ENCODE measurements at places on chromosomes 5 and 9.

DNA sequence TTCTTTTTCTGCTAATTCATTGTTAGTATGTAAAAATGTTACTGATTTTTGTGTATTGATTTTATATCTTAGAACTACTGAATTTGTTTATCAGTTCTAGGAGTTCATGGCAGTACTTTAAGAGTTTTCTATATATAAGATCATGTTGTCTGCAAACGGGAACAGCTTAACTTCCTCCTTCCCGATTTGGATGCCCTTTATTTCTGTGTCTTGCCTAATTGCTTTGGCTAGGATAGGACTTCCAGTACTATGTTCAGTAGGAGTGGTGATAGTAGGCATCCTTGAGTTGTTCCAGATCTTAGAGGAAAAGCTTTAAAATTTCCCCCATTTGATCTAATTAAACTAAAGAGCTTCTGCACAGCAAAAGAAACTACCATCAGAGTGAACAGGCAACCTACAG is 20.1 kb downstream of the RCL1 start:
- DNase-seq = no peak

GRCh38 chr5:110956280-110956912 is 115.1 kb upstream of the TSLP start:
- no peak for DNase-seq

DNA sequence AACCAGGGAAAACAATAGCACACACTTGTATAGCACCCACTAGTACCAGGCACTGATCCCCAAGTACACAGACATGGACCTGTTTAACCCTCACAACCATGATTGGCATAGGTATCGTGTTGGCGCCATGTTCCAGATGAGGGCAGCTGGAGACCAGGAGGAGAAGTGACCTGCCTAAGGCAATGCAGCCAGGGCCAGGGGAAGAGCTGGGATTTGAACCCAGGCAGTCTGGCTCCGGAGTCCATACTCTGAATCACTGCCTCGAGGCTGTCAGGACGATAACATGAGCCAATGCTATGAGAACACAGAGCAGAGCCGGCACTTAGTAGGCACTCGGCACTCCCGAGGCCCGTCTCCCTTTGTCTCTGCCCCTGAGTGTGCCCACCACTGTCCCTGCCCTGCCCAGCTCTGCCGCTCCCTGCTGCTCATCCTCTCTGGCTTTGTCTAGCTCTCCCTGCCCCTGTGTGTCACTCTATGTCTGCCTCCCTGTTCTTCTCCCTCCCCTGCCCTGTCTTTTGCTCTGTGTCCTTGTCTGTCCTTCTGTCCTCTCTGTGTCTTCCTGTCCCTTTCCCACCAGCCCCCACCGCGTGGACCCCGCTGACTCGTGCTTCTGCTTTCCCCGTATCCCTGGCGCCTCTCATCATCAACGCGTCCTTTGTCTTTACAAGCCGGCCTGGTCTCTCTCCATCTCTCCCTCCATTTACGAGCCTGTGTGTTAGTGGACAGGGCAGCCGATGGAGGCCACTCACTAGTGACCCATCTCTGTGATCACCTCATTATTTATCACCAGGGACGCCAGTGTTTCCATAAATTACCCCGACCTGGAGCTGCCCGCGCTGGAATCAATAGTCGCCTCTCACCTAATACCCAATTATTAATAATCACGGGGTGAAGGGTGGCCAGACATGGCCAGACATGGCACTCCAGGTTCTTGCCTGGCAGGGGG is 99.4 kb upstream of the MVB12B start:
- DNase-seq = no peak

- no peak for DNase-seq
These were observed 76.4 kb downstream of the AK8 start for GRCh38 chr9:132801659-132802058.

DNA sequence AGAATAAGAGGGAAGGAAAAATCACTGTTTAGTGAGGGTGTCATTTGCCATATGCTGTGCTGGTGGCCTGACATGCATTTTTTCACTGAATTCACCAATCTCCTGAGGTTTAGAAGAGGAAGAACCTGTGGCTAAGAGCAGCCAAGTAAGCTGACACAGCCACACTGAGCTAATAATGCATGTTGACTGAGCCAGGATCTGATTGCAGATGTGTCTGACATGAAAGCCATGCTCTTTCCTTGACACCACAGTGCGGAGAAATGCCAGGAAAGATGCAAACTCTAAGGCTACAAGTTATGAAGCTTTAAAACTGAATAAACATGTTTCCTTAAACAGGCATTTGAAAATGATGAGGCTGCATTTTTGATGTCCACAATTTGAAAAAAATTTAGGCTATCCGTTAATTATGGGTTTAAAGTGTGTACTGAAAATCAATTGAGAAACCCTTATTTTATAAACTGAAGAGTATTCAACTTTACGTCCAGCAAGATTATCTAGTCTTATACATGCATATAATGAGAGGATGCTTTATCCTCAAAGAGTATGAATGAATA is 208.6 kb downstream of the FBN2 start:
- no peak for DNase-seq

GRCh38 chr9:90288275-90288639 is 354.4 kb downstream of the DIRAS2 start:
- DNase-seq = no peak

- no peak for DNase-seq
These were observed 57.5 kb downstream of the SIL1 start for GRCh38 chr5:139140591-139141071.

DNA sequence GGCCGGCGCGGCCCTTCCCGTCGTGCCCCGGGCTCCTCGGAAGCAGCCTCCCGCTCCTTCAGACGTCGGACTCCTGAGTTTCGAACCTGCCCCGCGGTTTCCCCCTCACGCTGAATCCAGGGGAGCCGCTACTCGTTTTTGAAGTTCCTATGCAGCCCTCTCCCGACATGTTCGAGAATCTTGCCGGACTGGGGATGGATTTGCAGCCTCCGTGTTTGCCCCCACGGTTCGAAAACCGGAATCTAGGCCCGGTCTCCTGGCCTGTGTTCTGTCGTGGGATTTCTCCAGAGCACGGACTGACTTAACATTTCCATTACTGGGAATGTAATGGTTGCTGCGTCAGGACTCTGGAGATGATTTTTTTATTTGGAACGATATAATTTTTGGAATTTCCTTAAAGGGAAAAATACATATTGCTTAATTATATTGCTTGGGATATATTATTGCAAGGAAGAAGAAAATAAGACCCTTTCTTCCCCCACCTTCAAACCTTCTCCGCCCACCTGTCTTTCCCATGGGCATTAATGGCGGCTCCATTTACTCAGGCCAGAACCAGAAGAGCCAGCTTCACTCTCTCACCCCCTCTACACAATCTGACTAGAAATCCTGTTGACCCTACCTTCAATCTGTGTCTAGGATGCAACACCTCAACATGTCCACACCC is 8.5 kb upstream of the MGAT1 start:
- DNase-seq = no peak

All from stimulated activated CD4-positive, alpha-beta T cell treated with anti-CD3 and anti-CD28 coated beads, Interleukin-2, amount 100 ng/mL, for 24 hours (primary cell).